ENCODE measurements at places on chromosomes 7 and 10.

GRCh38 chr10:122462533-122463465 is 1.4 kb downstream of the HTRA1 start:
- no peak for DNase-seq

DNA sequence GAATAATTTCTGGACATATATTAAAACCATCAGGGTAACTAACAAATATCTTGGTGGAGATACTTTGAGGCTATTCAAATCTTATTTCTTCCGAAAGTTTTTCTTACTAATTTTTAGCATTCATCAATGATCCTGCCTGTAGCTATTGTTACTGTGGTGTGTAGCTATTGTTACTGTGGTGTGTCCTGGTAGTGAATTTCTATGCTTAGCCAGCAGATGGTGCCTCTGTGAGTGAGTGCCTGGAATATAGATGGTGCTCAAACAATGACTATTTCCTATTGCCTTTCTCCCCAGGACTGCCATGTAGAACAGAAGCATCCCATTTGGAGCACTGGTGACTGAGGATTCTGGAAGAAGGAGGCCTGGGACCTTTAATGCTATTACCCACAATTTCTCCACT is 245.7 kb downstream of the CCSER2 start:
- DNase-seq: no peak

DNA sequence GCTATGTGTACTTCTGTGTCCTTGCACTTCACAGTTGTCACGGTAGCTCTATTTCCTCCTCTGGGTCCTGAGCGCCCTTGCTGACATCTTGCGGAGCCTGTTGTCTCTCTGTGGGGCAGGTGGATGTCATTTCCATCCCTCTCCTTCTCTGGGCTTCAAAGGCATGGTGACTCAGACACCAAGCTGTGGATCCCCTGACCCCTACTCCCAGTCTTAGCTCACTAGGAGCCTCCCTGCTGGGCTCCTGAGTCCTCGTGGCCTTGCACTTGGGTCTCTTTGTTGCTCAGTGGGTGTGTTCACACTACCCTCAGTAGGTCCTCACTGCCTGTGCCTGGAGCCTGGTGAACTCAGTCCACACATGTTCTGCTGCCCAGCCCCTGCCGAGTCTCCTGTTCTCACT is 100.3 kb upstream of the PAX2 start:
- no peak for DNase-seq

DNA sequence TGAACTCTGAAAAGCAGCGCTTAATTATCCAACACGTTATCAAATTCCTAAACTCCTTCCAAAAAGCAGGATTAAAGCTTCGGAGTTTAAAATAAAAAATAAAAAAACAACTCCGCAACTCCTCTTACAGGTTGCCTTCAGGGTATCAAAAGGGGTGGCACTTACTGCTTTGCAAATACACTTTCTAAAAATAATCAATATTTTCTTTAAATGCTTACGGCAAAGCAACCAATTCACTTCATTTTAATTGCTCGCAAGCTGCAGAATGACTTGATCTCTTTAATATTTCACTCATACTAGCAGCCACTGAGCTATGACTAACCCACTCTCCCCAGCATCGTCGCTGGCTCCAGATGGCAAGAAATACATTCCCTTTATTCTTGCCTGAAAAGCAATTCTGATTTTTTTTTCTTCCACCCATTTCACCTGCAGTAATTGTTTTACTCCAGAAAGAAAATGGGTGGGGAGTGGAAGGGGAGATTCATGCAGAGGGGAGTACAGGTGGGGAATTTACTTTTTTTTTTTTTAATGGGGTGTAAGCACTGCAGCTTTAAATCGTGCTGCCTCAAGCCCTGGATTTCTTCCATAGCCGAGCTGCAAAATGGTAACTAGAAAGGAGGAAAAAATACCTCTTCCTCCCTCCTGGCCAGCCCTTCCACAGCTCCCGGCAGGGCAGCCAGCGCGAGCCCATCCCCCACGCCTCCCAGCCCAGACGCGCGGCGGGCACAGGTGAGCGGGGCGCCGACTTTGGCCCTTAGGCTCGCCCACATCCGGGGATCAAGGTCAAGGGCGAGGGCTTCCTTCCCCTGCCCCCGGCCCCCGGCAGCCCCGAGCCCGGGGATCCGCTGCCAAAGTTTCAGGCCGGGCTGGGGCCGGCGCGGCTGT is 54.2 kb upstream of the FHIP2A start:
- peak; percentile 5 for DNase-seq

DNA sequence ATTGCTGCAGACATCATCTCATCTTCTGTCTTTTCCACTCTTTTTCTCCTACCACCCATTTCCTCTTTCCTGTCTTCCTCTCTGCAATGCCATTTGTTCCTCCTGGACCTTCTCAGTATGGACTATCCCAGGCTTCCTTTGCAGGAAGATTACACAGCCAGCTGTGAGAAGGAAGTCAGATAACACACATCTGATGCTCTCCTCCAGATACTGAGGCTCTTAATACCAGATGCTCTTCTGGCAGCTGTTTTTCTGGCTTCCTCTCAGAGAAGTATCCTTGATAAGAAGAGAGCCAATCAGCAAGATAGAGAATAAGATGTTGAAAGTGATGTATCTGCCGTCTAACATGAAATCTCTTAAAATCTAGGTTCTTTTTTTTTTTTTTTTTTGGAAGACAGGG is 14.4 kb downstream of the KIAA1217 start:
- DNase-seq: no peak

Data from activated CD4-positive, alpha-beta T cell treated with anti-CD3 and anti-CD28 coated beads for 4 hours (primary cell).